Naive B cell (primary cell): ENCODE measurements at places on chromosomes 12 and 14.

- no peak for DNase-seq
These were observed 10.3 kb downstream of the MIS18BP1 start for GRCh38 chr14:45242706-45243105.

- DNase-seq, result no peak
These were observed 26.2 kb downstream of the TMEM30B start for GRCh38 chr14:61254808-61255526.

DNA sequence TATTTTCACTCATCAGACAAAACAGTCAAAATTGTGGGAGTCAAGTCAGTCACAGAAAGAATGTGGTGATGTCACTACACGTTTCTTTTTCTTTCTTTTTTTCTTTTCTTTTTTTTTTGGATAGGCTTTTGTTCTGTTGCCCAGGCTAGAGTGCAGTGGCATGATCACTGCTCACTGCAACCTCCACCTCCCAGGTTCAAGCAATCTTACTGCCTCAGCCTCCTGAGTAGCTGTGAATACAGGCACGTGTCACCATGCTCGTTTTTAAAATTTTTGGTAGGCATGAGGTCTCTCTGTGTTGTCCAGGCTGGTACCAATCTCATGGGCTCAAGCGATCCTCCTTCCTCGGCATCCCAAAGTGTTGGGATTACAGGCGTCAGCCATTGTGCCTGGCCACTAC is 2.3 kb downstream of the CLECL1 start:
- DNase-seq, result no peak

DNA sequence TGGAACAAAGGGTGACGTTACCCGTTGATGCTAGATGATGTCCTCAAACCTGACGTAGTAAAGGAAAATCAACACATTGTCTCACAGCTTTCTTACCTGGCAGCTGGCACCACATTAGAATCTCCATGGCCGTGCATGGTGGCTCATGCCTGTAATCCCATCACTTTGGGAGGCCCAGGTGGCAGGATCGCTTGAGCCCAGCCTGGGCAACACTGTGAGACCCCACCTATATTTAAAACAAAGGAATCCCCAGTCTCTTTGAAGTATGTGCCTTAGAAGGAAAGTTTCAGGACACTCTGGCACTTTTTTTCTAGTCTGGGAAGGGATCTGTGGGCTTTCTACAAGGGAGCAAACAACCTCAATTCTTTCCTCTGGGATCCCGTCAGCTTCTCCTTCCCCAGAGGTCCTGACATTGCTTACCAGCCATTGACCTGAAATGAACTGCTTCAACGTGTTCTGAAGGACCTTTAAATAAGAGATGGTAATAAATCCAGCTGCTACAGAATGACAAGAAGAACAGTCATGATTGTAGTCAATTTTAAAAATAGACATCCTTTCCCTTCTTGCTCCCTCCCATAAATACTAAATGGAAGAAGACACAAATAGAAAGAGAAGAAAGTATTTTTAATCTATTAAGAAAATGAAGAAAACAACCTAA is 33.7 kb upstream of the TTC7B start:
- DNase-seq, result no peak

DNA sequence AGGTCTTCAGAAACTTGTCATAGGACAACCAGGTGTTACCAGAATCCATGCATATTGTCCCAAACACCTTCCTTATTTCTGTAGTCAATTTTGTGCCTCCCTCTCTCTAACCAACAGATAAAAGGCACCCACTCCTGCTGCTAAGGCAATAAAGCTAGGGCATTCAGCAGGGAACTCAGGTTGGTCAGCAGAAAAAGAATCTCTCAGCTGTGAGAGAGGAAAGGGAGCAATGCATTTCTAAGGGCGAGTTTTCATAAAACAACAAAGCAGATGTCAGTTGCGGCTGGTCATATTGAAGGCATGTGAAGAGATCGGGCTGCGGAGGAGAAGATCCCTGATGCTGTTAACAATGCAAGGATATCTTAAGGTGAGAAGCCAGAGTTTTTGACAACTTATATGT is 7.4 kb upstream of the POU6F1 start:
- no peak for DNase-seq

GRCh38 chr14:51872396-51872795 is 12.0 kb downstream of the GNG2 start:
- no peak for DNase-seq

- no peak for DNase-seq
These were observed 16.8 kb upstream of the ANKRD33 start for GRCh38 chr12:51871126-51871525.

DNA sequence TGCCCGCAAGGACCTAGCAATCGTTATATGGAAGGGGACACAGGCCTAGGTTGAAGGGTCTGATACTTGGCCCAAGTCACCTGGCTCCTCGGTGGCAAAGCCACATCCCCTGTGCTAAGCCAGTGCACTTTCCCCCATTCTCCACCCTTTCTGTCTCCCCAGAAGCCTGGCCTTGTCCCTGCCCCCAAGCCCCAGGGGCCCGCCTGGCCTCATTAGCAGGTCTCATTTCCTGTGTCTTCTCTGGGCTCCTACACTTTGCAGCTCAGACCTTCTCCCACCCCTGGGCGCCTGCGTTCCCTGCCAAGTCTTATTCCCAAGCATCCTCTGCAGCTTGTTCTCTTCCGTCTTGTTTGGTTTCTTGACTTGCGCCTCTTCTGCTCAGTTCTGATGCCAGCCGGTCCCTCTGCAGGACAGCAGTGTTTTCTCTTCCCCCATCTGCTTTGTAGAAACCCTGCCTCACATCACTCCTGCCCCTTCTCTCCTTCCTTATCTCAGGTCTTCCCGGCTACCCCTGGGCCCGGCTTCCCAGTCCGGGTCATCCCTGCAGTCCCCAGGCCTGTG is 66.7 kb downstream of the SLC24A4 start:
- DNase-seq, result no peak

GRCh38 chr12:118145113-118145797 is 9.3 kb downstream of the PEBP1 start:
- DNase-seq, result no peak

DNA sequence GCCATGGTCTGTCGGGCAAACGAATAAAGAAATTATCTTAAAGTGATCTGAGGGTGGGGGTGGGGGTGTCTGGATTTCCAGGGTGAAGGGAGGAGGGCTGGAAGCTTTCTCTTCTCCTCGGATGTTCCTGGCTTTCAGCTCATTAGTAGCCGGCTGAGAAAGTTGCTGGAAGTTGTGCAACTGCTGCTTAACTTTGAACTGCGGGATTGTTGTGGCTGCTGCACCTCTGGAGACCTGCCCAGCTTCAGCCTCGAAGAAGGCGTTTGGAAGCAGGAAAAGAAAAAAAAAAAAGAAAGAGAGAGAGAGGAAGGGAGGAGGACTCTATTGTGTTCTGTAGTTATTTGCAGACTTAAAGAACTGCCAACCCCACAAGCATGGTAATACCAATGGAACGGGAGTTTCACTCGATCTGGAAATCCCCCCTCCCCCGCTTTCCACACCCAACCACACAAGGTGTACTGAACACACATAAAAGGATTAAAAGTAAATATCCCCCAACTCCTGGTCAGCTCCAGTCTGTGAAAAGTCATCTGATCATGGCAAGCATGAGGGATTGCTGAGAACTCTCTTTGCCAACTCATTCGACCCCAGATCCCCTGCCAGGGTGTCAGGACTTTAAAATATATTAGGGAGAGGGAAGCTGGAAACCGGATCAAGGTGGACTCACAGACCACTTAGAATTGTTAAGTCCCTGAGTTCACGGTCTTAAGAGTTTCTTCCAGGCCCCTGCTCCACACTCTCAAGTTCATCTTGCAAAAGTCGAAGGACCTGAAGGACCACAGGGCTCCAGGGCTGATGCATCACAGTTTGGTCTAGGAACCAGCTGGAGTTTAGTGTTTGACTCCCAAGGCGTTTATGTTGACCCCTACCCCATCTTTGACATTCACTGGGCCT is at the start of gene RASSF9:
RASSF9 (minus strand) TSS at position 213 of the 894 bp plus-strand sequence; CDS start at position 5, 208 bp downstream.
- DNase-seq, result no peak

DNA sequence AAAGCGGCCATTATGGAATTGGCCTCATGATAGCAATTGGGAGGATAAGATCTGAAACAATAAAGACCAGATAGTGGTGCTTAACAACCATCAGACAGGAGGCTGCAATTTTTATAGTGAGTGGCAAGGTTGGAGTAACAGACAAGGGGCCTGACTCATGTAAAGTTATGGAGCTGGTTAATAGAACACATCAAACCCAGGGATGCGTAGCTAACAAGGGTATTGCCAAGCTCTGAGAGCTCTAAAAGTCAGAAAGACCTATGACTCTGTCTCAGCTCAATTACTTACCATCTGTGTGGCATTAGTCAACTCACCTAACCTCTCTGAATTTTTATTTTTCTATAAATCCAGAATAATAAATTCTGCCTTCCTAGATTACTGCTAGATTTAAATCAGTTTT is 1731.5 kb upstream of the FLRT2 start:
- no peak for DNase-seq

DNA sequence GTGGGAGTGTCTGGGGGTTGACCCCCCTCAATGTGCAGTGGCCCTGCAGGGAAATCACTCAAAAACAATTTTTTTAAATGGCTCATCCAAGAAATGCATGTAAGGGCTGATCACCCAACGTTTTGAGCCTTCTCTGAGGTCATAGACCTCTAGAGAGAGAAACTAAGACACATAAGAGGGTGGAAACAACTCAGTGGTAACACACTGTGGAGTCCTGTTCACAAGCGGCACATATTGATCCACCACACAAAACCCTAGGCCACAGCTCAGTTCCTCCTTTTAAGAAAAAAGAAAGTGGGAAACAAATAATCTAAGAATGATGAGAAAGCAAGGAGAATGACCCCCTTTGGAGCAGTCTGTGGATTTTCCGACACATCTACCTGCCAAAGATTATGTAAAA is 83.0 kb upstream of the METAP2 start:
- no peak for DNase-seq

- peak; percentile 40 for DNase-seq
These were observed 47.3 kb upstream of the PAWR start for GRCh38 chr12:79737875-79738718.

GRCh38 chr12:115383668-115384067 is 699.7 kb upstream of the TBX3 start:
- no peak for DNase-seq

- DNase-seq, result no peak
These were observed 93.5 kb upstream of the MED13L start for GRCh38 chr12:116370886-116371580.

- DNase-seq, result no peak
These were observed 256.8 kb upstream of the FKBP4 start for GRCh38 chr12:2537868-2538541.

DNA sequence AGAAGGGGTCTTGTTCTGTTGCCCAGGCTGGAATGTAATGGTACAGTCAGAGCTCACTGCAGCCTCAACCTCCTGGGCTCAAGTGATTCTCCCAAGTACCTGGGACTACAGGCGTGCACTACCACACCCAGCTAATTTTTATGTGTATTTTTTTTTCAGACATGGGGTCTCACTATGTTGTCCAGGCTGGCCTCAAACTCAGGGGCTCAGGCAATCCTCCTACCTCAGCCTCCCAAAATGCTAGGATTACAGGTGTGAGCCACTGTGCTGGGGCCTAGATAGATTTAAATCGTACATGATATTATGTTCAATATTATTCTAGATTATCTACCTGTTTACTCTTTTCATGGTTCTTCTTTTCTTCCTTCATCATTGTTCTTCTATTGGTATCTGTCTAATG is 61.5 kb downstream of the IFT81 start:
- DNase-seq, result no peak

DNA sequence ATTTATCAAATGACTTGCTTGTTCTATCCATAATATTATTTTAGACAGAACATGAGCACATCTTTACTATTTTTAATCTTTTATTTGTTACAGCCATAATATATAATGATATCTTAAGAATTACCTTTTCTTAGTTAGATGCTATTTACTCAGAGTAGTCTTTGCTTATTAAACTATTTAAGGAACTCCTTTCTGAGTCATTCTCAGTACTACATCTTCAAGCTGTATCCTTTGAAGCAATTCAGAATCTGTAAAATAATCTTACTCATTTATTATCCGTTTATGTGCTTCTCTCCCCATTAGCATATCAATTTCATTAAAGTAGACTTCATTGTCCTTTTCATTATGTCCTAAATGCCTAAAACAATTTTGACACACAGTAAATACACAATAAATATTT is 240.4 kb upstream of the FAR2 start:
- no peak for DNase-seq

- no peak for DNase-seq
These were observed 43.8 kb upstream of the BMP4 start for GRCh38 chr14:54000341-54000811.

- no peak for DNase-seq
These were observed 13.0 kb upstream of the DIABLO start for GRCh38 chr12:122238861-122239260.

DNA sequence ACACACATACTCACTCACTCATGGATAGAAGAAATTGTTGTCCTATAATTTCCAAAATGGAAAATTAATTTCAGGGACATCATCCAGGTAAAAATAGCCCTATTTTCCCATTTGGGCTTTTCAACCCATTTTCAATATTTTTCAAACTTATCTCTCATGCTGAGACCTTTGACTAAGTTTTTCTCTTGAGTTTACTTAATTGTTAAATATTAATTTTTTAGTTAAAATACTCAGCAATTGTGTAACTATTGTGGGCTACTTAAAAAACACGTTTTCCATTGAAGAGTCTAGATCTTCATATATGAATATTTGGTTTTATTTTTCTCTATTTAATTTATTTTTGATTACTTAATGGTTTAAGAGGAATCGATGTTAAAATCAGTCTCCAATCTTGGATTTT is 14.2 kb upstream of the TAS2R43 start:
- no peak for DNase-seq

- no peak for DNase-seq
These were observed 17.2 kb downstream of the ZBTB42 start for GRCh38 chr14:104817930-104818713.

DNA sequence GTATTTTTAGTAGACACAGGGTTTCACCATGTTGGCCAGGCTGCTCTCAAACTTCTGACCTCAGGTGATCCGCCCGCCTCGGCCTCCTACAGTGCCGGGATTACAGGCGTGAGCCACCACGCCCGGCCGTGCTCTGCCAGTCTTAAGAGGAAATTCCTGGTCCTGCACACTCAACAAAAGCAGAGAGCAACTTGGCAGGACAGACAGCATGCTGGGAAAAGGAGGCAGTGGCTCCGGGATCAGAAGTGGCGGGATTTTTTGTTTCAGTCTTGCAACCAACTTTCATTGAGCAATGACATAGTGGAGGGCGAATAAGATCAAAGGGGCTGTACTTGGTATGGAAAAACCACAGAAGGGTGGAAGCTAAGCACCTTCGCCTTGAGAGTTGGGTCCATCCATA is 2.1 kb downstream of the CKAP4 start:
- no peak for DNase-seq

- DNase-seq, result no peak
These were observed 85.3 kb upstream of the KCNA1 start for GRCh38 chr12:4824380-4824779.
